A549 (cell line): ENCODE measurements at places on chromosomes 6 and 20. TPM values are rescaled to one million over a fixed set of nuclear protein-coding genes. Genes with fewer than 3 reads are reported as not detected.

RAET1L gene
- 0.18 to 0.22 TPM in 2 of 3 replicates, not detected in the other for polyA plus RNA-seq

DNA sequence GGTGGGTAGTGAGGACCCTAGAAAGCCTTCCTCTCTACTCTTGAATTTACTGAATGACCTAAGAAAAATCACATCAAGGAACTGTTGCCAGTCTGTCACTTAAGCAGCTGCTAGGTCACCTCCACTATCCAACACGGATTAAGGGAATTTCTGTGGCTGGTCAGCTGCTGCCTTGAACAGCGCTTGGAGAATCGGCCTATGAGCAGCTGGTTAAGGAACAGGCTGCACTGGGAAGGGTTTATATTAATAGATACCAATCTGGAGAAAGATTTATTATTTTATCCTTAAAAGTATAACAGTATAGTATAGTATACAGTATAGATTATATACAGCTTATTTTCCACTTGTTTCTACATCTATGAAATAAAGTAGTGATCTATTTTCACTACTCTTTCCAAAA is 6.5 kb downstream of the PTPRK start:
- DNase-seq: no peak

- DNase-seq: peak; percentile 80
Measured at GRCh38 chr20:50305636-50306477, 115.2 kb downstream of the CEBPB start.

GRCh38 chr6:73579389-73579788 is 58.6 kb upstream of the EEF1A1 start:
- DNase-seq: peak; percentile 36

DNA sequence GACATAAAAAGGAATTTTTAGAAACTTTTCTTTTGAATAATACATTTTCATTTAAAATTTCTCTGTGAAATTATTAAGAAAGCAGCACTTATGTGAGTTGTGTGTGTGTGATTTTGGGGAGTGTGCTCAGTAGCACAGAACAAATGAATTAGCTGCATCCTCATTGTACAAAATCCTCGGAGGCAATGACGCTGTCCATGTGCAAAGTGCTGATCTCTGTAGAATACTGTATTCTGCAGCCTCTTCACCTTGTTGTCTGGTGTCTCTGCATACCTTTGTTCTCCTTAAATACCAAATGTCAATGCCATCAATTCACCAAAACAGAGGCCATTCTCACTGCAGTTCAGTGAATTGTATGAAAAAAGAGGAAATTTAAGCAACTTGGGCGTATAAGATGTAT is 838.4 kb downstream of the QKI start:
- no peak for DNase-seq

LY6G6F gene
- polyA plus RNA-seq: not detected in 3 replicates

GRCh38 chr20:1652104-1652503 is 5.5 kb downstream of the SIRPG start:
- no peak for DNase-seq

DNA sequence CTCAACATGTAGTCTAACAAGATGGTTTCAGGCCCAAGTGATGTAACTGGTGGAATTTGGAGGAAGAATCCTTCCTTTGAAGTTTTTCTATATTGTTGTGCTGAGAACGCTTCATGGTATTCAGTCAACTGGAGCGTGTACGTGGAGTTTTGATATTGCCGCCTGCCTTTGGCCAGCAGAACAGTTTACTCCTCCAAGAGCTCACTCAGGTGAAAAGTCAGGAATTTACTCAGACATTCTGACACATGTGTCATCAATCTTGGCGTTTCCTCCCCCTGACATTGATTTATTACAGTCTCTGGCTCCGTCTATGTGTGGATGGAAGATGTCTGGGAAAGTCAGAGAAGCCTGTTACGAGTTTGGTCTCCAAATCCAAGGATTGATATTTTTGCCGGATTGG is 19.0 kb upstream of the TGM2 start:
- DNase-seq: peak; percentile 66

DNA sequence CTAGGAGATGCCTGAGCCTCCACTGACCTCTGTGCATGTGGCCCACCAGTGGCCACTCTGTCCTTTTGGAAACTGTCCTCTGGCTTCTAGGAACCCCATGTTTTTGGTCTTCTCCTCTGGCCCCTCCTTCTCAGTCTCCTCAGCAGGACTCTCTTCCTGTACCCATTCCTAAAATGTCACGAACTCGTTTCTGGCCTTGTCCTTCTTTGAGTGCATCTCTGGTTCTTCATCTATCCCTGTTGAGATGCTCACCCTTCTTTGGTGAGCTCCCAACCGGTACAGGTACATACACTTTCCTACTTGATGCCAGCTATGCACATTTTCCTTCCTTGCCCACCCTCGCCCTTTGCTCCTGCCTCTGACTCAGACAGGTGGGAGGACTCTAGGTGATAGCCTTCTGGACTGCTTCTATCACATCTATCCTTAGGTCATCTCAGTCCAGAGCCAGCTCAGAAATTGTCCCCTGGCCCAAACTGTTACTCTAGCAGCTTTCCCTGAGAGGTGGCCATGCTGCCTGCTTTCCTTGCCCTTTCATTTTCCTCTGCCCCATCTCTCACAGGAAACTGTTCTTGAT is 14.8 kb upstream of the NNAT start:
- no peak for DNase-seq

GPR6 gene
- polyA plus RNA-seq: not detected in 3 replicates
